Brain pericyte (primary cell): ENCODE measurements at places on chromosomes 11 and 22.

- no peak for DNase-seq
These were observed 149.4 kb downstream of the NXPE2 start for GRCh38 chr11:114827736-114828135.

GRCh38 chr22:35258191-35258988, 1.1 kb downstream of the HMGXB4 start:
- no peak for DNase-seq

DNA sequence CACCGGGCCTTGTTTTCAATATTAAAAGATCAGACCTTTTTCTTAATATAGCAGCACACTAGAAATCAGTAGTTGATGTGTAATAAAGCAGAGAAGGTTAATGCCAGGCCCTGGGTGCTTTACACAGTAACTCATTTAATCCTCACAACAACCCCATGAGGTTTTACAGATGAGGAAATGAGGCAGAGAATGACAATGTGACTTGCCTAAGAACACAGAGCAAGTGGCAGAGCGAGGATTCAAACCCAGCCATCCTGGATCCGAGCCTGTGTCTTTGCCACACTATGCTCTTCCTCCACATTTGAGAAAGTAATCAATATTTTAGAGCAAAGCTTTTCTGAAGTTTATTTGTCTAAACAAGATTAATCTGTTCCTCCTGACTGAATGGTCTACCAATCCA, 7.2 kb downstream of the JAML start:
- DNase-seq = no peak

- no peak for DNase-seq
These were observed at the start of gene TRIM29 for GRCh38 chr11:120137611-120138521. Gene TRIM29, minus strand, starts transcription at chr11:120138113. Its CDS starts 82 bp downstream, at chr11:120138031.

DNA sequence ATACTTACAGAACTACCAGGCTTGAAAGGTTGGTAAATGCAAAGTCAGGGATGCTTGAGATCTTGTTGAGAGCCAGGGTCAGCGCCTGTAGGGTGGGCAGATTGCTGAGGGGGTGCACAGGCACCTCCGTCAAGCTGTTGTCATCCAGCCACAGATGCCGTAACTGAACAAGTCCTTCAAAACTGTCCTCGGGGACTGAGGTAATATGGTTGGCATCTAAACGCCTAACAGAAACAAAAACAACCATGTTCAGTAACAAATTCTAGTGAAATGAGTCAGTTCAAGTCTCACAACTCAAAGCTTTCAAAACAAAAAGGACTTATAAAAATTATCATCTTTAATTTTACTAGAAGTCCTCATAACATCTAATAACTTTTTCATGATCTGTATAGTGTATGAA, 22.2 kb upstream of the CCDC34 start:
- no peak for DNase-seq
